ENCODE measurements at places on chromosomes 3 and 15.

- no peak for DNase-seq
Observed at GRCh38 chr3:116029266-116029665, 406.0 kb downstream of the GAP43 start.

DNA sequence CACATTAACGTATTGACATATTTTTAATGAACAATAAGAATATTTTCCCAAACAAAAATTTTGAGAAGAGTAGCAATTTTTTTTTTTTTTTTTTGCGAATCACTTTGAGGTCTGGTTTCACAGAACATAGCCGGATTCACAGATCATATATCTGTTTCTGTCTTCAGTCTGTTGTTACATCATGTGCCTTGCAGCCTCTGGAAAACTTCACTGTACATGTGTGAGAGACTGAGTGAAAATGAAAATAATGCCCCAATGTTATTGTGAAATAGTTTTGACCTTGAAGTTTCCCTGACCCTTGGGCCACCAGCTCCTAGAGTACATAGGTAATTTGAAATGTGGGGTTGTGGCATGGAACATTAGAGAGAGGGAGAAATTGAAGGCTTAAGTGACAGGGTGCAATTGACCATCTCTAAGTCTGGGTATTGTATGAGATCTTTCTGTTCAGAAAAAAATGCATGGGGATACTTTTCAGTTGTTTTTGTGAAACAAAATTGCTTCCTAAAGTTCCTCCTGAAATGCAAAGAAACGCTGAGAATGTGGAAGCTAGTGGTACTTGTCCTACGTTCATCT is 14.0 kb downstream of the ITPR1 start:
- DNase-seq: no peak

GRCh38 chr3:194281306-194281705 is 69.8 kb downstream of the CPN2 start:
- DNase-seq: no peak

- DNase-seq: no peak
Observed at GRCh38 chr3:138437281-138437680, 2.9 kb downstream of the ESYT3 start.

DNA sequence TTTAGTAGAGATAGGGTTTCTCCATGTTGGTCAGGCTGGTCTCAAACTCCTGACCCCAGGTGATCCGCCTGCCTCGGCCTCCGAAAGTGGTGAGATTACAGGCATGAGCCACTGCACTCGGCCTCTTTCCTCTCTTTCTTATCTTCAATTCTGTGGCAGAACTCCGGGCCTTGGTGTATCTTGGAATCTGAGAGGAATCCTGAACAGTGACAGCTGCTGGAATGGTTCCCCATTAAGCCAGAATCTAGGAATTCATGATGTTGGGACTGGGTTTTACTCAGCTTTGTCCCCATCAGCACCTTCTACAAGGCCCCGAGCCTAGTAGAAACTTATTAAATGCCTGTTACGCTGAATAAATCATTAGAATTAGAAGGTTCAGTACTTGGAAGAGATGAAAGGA is 81.4 kb downstream of the GPR156 start:
- no peak for DNase-seq

GRCh38 chr3:101066711-101067129 is 73.5 kb upstream of the ABI3BP start:
- no peak for DNase-seq

Measured in HL-60 (cell line).